GM06990 (cell line): ENCODE measurements at places on chromosomes 13 and 19.

DNA sequence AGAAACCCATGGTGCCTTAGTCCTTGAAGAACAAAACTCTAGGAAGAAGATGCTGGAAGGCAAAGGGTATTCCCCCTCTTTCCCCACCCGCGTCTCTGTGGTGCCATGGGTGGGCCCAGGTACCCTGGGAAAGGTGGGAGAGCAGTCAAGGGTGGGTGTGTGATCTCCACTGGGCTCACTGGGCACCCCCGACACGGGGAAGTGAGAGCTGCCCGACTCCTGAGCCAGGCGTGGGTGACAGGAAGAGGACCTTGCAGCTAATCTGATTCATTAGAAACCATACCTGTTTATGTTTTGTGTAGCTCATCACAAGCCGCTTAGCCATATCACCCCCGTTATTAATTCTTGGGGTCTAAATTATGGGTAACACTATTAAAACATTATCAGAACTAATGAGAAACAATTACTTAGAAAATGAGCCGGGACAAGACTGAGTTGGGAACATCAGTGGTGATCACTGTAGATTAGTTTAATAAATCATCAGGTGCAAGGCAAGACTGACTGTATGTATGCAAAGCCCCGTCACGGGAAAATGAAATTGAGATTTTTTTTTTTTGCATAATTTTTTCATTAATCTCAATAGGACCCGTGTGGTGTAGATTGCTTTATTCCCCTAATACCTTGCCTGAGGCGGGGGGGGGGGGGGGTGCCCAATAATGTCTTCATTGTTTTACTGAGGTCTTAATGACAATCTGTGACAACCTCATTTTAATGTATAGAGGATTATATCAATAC lies 77.3 kb downstream of the ZIC5 start:
- DNase-seq: no peak

DNA sequence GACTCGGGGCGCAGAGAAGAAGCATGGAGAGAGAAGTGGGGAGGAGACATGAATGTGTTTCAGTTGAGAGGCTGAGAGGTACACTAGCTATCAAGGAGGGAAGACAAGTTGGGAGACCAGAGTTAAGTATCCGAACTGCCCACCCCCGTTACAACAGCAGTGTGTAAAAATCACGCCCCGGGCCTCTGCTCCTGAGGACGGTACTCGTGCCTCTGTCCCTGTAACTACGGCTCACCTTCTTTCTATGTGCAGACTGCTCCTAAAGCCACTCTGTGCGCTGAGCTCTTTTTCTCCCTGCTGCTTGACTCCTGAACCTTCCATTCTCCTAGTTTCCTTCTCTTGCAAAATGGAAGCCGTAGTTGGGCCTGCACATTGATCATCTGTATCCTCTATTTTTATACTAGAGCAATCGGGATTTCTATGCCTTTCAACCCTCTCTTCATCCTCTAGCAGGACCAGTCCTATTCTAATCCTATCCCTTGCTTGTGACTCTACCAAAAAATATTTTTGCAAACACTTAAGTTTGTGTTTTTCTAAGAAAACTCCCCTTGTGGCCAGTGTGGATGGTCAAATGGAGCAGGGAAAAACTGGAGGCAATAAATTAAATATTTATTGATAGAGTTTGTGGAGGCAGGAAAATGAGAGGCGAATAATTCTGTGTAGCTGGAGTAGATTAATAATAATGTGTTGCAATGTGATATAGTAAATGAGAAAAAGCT lies 569 bp downstream of the POLR1D start:
- DNase-seq: no peak

- DNase-seq: no peak
Observed at GRCh38 chr19:28475525-28475924, 737.4 kb downstream of the UQCRFS1 start.

DNA sequence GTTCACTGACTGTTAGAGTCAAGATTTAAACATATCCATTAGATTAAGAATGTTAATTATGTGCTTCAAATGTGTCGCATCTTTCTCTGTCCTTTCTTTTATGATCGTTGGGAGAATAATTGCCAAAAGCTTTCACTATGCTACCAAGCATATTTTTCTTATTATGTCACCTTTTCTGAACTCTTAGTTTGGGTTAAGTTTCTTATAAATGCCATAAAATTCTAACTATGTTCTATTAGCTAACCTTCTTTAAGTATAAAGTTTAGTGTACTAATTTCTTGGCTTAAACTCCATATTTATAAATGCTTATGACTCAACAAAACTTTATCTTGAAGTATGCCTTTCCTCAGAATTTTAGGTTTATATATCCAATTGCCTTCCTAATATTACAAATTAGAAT lies 1759.4 kb downstream of the PCDH9 start:
- no peak for DNase-seq

DNA sequence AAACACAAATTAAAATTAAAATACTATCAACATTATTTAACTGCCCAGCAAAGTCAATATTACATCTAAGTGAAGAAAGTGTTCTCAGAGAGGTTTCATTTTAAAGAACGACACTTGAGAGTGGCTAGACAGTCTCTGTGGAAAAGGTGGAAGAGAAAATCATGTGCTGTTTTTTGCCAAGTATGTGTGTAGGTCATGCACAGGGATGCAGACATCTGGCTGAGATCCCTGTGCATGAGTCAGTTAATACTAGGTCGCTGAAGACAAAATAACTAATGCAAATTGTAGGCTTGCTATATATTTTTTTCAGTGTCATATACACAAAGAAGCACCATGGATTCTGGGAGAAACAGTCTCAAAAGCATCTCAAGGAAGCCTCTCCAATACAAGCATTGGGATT lies 44.3 kb upstream of the ENOX1 start:
- DNase-seq: no peak
